ENCODE measurements at places on chromosomes 12 and 14. TPM values are rescaled to one million over a fixed set of nuclear protein-coding genes. Genes with fewer than 3 reads are reported as not detected.

Gene OAS2
- total RNA-seq: 1.7 TPM

Gene WIF1
- total RNA-seq: not detected

DNA sequence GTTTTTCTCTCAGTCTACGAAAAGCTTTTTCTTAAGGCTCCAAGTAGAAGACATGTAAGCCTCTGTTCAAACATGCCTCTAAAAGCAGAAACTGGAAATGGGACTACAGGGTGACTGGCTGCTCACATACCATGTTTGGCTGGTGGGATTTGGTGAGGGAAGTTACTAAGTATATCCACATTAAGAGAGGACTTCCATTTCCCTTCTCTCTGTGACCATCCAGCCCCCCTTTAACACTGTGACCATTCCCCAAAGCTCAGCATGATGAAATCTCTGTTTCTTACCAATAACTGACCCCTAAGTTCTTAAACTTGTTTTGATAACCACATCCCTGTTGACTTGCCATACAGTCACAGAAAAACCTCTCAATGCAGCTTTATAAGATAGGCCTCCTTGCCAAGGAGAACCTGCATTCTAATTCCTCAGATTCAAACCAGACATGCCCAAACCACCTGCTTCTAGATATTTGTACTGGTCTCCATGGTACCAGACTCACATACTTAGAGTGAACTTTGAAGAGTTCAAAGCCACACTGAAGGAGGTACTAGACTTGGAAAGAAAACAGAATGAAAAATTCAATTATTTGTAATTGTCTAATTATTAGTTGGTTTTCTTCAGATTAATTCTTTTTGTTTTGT is 102.2 kb downstream of the VEZT start:
- DNase-seq: no peak

- no peak for DNase-seq
Measured at GRCh38 chr12:2944401-2945047, 14.7 kb upstream of the TEAD4 start.

DNA sequence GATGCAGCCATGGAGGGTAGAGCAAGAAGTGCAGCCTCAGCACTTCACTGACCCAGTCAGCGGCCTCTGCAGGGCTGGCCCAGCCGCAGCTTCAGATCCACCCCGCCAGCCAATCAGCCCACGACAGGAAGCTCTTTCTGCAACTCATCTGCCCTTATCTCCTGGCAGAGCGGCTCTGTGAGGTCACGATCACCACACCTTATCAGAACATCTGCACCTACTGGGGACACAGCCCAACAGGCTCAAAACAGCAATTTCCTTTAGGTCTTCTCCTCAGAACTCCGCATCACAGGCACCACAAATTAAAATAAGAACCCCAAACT is 287.3 kb downstream of the BCL11B start:
- no peak for DNase-seq
